ENCODE measurements at places on chromosomes 2 and 18.

- no peak for DNase-seq
Observed at GRCh38 chr2:54020793-54021414, 50.1 kb upstream of the PSME4 start.

DNA sequence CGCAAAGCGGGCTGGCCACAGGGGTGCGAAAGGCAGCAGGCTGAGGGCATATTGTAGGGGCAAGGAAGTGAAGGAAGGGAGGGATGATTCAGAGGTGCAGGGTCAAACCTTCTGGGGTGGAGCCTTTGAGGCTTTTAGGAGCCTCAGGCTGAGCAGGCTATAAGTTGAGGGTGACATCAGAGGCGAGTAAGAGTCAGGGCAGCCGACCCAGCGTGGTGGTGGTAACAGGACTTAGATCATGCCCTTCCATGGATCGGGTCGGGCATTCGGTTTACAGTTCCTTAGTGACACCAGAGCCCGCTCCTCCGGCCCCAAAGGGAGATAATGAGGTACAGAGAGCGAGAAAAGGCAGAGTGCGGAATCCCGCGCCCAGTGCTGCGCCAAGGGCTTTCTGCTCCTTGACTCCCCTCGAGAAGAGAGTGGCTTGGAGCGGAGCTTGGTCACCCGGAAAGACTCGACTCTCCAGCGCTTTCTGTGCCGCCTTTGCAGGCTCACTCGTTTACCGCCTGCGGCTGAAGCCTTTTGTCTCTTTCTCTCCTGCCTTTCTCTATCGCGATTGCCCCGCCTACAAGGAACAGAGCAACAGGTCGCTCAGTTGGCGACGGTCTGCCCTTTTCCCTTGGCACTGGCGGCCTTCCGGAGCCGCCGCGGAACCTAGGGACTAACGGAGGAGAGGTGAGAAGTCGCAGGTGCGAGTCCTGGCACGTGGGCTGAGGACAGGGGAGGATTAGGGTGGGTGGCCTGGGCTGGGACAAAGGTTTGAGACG is 720 bp downstream of the LBX2 start:
- no peak for DNase-seq

DNA sequence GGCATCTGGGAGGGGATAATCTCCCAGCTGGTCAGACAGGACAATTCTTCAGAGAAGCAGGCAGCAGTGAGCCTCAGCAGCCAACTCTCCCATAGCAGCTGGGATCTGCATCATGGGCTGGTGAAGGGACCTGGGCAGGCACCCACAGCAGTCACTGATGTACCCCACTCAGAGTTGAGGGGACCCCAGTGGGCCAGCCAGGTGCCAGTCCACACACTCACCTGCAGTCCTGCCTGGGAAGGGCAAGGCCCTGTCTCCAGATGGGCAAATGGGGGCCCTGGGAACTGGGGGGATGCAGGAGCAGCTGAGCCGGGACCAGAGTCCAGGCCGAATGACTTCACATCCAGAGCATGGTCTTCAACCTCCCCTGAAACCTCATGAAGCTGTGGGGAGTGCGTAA is 170.4 kb downstream of the ZFP36L2 start:
- no peak for DNase-seq

- no peak for DNase-seq
Observed at GRCh38 chr2:221677688-221678087, 105.6 kb upstream of the EPHA4 start.

DNA sequence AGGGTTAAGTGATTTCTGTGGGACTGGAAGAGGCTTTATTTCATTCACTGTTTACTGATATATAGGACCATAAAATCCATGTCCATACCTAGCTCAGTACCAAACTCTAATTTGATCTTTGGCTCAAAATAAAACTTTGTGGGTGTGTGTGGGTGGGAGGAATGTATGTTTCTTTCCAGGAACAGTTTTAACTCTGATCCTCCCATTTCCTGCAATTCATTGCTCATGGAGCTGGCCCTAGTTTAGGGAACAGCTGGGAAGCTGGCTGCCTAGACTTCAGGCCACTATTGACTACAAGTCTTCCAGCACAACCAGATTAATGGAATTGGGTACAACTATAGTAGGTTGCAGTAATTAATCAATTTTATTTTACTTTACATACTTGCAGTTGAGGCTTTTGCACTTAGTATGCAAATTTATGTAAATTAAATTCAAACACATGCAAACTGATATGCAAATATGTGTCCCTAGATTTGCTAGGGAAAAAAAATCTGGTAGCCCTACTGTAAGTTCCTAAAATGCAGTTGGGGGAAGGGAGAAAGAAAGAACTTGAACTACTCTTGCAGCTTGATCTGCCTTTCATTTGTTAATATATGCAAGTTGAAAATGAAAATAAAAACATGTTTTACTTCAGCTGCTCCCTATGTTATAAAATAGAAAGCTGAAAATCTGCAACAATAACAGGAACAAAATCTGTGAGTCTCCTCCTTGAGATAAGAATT is 1070.3 kb upstream of the CELF4 start:
- no peak for DNase-seq

- no peak for DNase-seq
Observed at GRCh38 chr18:52536039-52536438, 196.0 kb downstream of the DCC start.

- no peak for DNase-seq
Observed at GRCh38 chr18:78192054-78192453, 787.6 kb upstream of the SALL3 start.

DNA sequence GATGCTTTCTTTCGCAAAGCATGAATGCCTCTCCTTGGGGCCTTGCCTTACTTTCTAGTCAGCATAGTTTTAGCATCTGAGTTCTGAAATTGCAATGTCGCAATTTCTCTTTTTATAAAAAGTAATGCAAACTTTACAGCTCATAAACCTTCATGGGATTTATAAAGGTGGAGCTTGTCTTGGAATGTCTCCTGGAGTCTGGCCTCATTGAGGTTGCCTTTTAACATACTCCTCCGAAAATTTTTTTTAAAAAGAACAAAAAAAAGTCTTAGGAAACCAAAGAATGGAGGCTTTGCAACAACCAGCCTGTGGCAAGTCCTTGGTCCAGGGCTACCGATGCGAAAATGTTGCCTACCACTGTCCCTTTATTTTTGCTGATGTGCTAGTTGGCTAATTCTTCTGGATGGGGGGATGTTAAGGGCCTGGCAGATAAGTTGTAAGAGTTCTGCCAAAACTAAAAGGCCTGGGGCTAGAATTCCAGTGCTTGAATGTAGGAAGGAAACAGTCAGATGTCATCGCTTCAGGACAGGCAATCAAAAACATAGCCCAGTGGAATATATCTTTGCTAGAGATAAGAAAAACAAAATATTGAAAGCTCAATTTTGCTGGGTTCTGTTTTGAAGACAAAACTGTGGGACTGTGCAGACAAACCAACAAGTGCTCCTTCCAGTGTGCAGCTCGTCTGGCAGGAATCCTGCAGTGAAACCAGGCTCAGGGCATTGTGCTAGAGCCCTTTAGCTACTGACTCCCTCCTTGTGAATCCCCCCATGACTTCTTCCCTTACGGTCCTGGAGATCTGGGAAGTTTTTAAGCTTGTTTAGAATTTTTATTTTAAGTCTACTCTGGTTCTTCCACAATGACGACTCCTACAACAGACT is 213.0 kb downstream of the PIEZO2 start:
- no peak for DNase-seq

- DNase-seq = no peak
Observed at GRCh38 chr2:208407667-208408066, 1.1 kb downstream of the PTH2R start.

DNA sequence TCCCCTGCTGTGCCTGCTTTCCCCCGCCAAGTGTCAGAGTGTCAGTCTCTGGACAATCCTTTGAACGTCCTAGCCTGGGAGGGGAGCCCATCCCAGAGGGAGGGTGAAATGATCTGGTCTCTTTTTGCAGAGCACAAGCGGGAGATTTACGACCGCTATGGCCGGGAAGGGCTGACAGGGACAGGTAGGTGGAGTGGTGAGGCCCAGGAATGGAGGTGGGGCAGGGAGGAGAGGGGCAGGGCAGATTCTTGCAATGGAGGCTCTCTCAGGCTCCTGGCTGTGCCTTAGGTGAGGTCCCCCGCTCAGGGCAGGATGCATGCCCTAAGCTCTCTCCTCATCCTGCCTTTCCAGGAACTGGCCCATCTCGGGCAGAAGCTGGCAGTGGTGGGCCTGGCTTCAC is 2.4 kb downstream of the DNAJB2 start:
- DNase-seq = no peak

DNA sequence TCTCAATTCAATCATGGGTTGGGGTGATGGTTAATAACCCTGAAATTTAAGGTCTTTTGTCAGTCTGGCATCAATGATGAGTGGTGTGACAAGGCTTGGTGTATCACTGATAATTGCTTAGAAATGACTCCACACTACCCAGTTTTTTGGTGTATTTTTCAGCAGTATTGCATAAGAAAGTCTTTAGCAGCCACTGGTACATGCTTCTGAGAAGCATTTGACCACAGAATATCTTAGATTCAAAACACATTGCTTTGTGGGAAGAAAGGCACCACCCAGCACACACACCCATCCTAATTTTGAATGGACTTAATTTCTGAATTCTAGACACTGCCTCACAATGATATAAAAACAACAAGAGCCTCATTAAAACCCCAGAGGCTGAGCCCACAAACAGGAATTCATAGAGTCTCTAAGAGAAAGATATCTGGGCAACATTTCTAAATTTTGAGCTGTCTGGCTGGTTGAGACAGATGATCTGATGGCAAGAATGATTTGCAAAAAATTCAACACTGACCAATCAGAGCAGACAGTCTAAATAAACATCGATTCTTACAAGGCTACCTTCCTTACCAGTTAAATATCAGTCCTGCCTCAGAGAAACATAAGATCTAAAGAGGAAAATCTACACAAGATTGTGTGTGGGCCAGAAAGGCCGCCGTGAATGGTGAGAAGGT is 114.7 kb upstream of the CYP1B1 start:
- DNase-seq = no peak

- no peak for DNase-seq
Observed at GRCh38 chr2:66189553-66189952, 245.4 kb upstream of the MEIS1 start.

GRCh38 chr2:18345848-18346247 is 214.6 kb downstream of the RDH14 start:
- DNase-seq = no peak

DNA sequence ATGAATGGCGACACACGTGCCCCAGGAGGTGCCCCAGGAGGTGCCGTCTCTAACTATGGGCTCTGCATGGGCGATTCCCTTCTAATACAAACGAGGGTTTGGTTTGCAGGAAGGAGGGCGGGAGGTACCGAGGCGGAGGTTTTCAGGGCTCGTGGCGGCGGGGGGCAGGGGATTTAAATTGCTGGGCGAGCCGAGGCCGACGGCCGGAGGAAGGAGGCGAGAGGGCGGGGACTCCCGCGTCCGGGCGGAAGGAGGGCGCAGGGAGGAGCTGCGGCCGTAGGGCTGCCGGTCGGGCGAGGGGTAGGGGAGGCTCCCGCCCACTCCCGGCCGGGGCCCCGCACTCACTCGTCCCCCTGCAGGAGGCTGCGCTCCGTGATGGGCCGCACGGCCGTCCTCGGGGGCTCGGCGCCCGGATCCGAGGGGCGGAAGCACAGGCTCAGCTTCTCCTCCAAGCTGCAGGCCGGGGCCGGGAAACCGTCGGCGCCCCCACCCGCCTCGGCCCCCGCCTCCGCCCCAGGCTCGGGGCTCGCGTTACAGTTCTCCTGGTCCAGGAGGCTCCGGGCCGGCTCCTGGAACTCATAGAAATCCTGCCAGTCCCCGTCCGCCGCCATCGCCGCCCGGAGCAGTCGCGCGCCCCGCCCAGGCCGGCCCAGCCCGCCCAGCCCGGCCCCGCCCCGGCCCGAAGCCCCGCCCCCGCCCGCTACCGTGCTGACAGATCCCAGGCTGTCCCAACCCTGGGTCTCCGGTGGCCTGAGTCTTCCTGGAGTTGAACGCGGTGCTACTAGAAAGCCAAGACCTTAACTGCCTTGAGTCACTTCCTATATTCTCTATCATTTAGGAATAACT is at the start of gene FEZ2:
TSS of gene FEZ2 (minus strand) at position 637 of the 846 bp plus-strand sequence. CDS start at position 611, 26 bp downstream.
- DNase-seq = peak; percentile 22

DNA sequence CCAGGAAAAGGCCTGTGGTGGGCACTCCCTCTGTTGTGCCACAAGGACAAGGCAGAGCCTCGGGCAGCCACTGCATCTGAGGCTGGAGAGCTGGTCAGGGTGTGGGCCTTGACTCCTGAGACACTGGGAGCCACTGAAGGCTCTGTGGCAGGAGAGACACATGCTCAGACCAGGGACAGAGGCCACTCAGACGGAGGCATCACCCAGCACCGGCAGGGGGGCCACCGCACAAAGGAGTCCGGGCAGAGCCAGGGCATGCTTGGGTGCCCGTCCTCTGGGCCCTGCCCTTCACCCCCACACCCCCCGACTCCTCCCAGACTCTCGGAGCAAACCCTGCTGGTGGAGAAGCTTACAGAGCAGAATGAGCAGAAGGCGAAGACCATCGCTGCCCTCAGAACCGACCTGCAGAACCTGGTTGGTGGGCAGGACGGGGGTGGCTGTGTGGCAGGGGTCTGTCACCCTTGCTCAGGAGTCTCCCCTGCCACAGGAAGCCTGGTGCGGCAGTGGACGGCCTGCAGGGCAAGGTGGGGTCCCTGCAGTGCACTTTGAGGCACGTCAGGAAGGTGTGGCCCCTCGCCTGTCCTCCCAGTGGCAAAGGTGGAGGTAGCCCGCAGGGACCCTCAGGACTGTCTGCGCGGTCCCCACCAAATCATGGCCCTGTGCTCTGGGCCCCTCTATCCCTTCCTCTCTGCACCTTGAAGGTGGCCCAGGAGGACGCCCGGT is 26.0 kb downstream of the CROCC2 start:
- DNase-seq = no peak

GRCh38 chr2:205130111-205130829 is 552.0 kb upstream of the NRP2 start:
- DNase-seq = no peak

- DNase-seq = no peak
Observed at GRCh38 chr2:239145106-239145505, 255.7 kb downstream of the HDAC4 start.

- no peak for DNase-seq
Observed at GRCh38 chr2:43469713-43470112, 126.1 kb downstream of the THADA start.

- no peak for DNase-seq
Observed at GRCh38 chr2:60347781-60348180, 205.7 kb downstream of the BCL11A start.

- DNase-seq = no peak
Observed at GRCh38 chr18:80103231-80103630, 5.8 kb upstream of the ADNP2 start.

GRCh38 chr2:215680605-215681598 is 245.0 kb upstream of the FN1 start:
- DNase-seq = no peak

DNA sequence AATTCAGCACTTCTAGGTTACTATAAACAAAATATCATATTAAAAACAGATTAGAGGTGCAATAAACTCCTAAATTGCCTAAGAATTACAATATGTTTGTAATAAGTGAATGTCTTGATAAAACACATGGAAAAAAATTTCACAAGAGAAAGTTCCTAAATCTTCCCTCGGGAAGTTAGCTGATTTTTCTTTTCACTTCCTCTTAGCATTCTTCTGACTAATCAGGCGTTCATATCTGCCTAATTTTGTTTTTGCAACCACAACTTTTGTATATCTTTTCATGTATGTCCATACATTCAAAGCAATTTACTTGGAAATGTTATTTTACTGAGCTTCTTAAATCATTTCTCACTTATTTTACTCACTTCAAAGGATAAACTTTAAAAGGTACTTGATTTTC is 88.5 kb downstream of the RTTN start:
- no peak for DNase-seq
